ENCODE measurements at places on chromosomes 4 and X. TPM values are rescaled to one million over a fixed set of nuclear protein-coding genes. Genes with fewer than 3 reads are reported as not detected.

Gene VGLL1
- total RNA-seq, result not detected

DNA sequence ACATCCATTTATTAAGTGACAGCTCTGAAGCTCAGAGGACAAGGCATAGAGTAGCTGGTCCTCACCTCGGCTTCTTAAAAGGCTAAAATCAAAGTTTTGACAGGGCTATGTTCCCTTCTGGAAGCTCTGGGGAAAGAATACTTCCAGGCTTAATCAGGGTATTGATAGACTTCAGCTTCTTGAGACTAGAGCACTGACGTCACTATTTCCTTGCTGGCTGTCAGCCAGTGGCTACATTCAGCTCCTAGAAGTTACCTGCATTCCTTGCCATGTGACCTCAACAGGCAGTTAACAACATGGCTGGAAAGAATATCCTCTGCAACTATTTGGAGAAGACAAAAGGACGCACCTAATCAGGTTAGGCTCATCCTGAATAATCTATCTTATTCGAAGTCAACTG, 1144.8 kb downstream of the ADGRL3 start:
- H3K36me3 ChIP-seq, result no peaks in the 10 kb centered on the region
- H3K4me3 ChIP-seq, result no peak overlapping the region
- H3K27me3 ChIP-seq, result no peaks in the 10 kb centered on the region
- DNase-seq, result no peak
- H3K4me1 ChIP-seq, result no peaks in the 10 kb centered on the region
- no peak overlapping the region for H3K27ac ChIP-seq

- H3K27ac ChIP-seq, result no peak overlapping the region
- H3K27me3 ChIP-seq, result no peaks in the 10 kb centered on the region
Observed at GRCh38 chr4:99828477-99828876, 11.8 kb downstream of the DAPP1 start.

DNA sequence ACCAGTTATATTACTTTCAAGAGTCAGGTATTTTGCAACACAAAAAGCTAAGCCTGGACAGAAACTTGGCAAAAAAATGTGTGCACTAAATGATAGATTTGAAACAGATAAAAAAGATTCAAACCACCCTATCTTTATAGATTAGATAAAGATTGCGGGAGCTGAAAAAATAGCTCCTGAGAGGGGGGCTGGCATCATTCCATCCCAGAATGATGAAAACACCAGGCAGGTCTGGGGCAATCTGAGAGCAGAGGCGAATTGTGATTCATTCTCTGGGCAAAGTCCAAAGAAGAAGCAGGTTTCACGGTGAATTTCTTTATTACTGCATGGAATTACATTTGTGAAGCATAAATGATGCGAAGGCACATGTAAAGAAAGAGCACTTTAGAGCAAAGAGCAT, 168.5 kb upstream of the DMD start:
- H3K4me3 ChIP-seq, result no peak overlapping the region
- H3K36me3 ChIP-seq, result no peaks in the 10 kb centered on the region
- H3K27me3 ChIP-seq, result no peaks in the 10 kb centered on the region
- no peak overlapping the region for H3K27ac ChIP-seq
- H3K4me1 ChIP-seq, result no peaks in the 10 kb centered on the region

- peaks cover 46% of the 10 kb centered on the region for H3K36me3 ChIP-seq
- no peak for DNase-seq
- no peaks in the 10 kb centered on the region for H3K27me3 ChIP-seq
Observed at GRCh38 chr4:139330283-139330682, 28.0 kb upstream of the NDUFC1 start.

Gene USP17L15
- not detected for total RNA-seq

Gene BANK1
- total RNA-seq, result 0.06 TPM

Gene HAND2
- not detected for total RNA-seq

GRCh38 chr4:172998527-172999469, 169.8 kb upstream of the GALNT7 start:
- no peak for DNase-seq
- no peak overlapping the region for H3K4me3 ChIP-seq
- H3K4me1 ChIP-seq, result no peaks in the 10 kb centered on the region
- H3K27me3 ChIP-seq, result peaks cover 3% of the 10 kb centered on the region

DNA sequence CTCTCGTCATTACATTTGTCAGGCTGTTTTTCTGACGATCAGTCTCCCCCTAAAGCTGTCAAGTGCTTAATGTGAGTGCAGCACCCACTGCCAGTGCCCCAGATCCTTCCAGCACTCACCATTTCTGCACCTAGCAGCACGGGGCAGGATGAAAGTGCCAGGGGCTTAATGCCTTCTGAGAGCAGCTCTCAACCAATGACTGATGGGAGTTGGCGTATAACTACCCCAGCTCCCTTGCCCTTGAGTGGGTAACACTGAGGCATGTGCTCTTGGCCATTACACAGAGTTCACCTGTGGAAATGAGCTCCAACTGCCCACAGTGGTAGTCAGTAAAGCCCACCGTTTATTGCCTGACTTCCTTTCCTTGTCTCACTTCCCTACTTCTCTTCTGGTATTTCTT, 226.2 kb upstream of the BCOR start:
- H3K4me1 ChIP-seq, result no peaks in the 10 kb centered on the region
- H3K36me3 ChIP-seq, result no peaks in the 10 kb centered on the region
- H3K27ac ChIP-seq, result no peak overlapping the region
- peaks cover 1% of the 10 kb centered on the region for H3K27me3 ChIP-seq

Gene FATE1
- not detected for total RNA-seq

Gene HDAC8
- 22.2 TPM for total RNA-seq

GRCh38 chr4:136931781-136932180, 600.5 kb downstream of the PCDH18 start:
- H3K27ac ChIP-seq, result no peak overlapping the region
- no peak for DNase-seq
- H3K4me1 ChIP-seq, result no peaks in the 10 kb centered on the region
- H3K27me3 ChIP-seq, result no peaks in the 10 kb centered on the region
- H3K4me3 ChIP-seq, result no peak overlapping the region
- no peaks in the 10 kb centered on the region for H3K36me3 ChIP-seq

DNA sequence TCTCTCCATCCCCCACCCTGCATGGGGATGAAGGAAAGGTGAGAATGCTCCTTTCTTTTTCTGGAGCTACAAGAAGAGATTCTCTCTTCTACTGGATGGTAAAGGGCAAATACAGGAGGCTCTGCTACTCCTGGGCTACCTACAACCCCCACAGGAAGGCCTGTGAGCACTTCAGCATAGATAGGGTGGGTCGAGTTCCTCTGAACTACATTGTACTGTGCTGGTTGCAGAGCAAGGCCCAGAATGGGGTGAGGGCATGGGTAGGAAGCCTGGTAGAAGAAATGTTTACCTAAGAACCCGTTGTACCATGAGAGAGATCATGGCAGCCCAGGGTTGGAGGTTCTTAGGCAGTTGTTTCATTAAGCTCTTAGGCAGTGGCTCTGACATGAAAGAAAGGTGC, 510.4 kb downstream of the MID1IP1 start:
- peaks cover 41% of the 10 kb centered on the region for H3K4me1 ChIP-seq
- H3K36me3 ChIP-seq, result peaks cover 14% of the 10 kb centered on the region
- H3K27ac ChIP-seq, result peak overlapping the region; percentile 96
- no peak overlapping the region for H3K4me3 ChIP-seq
- no peaks in the 10 kb centered on the region for H3K27me3 ChIP-seq

- H3K27ac ChIP-seq, result no peak overlapping the region
- H3K36me3 ChIP-seq, result no peaks in the 10 kb centered on the region
- H3K27me3 ChIP-seq, result no peaks in the 10 kb centered on the region
- no peak overlapping the region for H3K4me3 ChIP-seq
Observed at GRCh38 chr4:70337886-70338420, 3.2 kb downstream of the CABS1 start.

- H3K4me3 ChIP-seq, result no peak overlapping the region
- no peak overlapping the region for H3K27ac ChIP-seq
- no peaks in the 10 kb centered on the region for H3K36me3 ChIP-seq
- peaks cover 12% of the 10 kb centered on the region for H3K4me1 ChIP-seq
Observed at GRCh38 chrX:37976153-37976552, 30.2 kb upstream of the SYTL5 start.

GRCh38 chr4:81625422-81626417, 154.0 kb upstream of the RASGEF1B start:
- no peak overlapping the region for H3K27ac ChIP-seq
- H3K36me3 ChIP-seq, result no peaks in the 10 kb centered on the region
- H3K4me1 ChIP-seq, result peaks cover 2% of the 10 kb centered on the region
- H3K4me3 ChIP-seq, result no peak overlapping the region
- no peak for DNase-seq
- no peaks in the 10 kb centered on the region for H3K27me3 ChIP-seq

DNA sequence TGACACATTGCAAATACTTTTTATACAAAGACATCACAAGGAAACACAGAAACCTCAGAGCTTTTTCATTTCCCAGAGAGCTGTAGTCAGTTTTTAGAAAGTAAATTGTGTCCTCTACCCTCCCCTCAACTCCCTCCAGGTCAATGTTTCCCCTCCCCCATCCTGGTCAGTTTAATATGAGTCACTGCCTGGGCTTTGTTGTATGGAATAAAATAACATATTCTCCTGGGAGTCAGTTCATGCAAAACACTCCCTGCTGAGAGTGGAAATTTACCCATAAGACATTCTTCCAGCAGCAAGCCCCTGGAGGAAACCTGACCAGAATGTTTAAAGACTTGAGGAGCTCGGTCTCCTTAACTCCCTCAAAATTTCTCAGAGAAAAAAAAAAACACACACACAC, 270.1 kb upstream of the LDB2 start:
- H3K27ac ChIP-seq, result no peak overlapping the region
- H3K27me3 ChIP-seq, result peaks cover 18% of the 10 kb centered on the region
- H3K4me3 ChIP-seq, result no peak overlapping the region
- no peak for DNase-seq
- no peaks in the 10 kb centered on the region for H3K36me3 ChIP-seq

- no peaks in the 10 kb centered on the region for H3K27me3 ChIP-seq
- no peak overlapping the region for H3K4me3 ChIP-seq
- H3K27ac ChIP-seq, result no peak overlapping the region
- no peak for DNase-seq
- H3K36me3 ChIP-seq, result peaks cover 33% of the 10 kb centered on the region
Observed at GRCh38 chr4:1325681-1326635, 21.1 kb upstream of the UVSSA start.

GRCh38 chrX:18288716-18289115, 65.8 kb downstream of the SCML2 start:
- no peaks in the 10 kb centered on the region for H3K36me3 ChIP-seq
- H3K4me1 ChIP-seq, result no peaks in the 10 kb centered on the region

DNA sequence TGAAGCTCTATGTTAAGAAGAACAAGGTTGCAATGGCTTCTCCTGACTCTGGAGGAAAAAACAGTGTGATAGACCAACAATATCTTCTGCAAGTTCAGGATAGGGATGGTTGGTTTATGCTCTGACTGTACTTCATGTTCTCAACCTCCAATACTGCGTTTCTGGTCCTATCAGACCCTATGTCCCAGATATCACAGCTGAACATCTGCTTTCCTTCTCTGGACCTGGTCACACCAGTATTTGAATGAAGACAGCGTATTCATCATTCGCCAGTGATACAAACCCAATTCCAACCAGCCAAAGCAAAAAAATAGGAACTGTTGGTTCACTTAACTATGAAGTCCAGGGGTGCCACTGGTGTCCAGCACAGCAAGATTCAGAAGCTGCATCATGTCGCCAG, 124.5 kb upstream of the KLF3 start:
- DNase-seq, result no peak
- no peaks in the 10 kb centered on the region for H3K4me1 ChIP-seq
- no peaks in the 10 kb centered on the region for H3K36me3 ChIP-seq
- H3K27ac ChIP-seq, result no peak overlapping the region
- H3K4me3 ChIP-seq, result no peak overlapping the region
- H3K27me3 ChIP-seq, result peaks cover 6% of the 10 kb centered on the region

- peaks cover 6% of the 10 kb centered on the region for H3K27me3 ChIP-seq
- H3K36me3 ChIP-seq, result peaks cover 3% of the 10 kb centered on the region
- peaks cover 3% of the 10 kb centered on the region for H3K4me1 ChIP-seq
Observed at GRCh38 chrX:1649621-1650020, 34.8 kb downstream of the ASMT start.

GRCh38 chr4:1348014-1348513, 1.1 kb downstream of the UVSSA start:
- no peak for DNase-seq
- H3K27ac ChIP-seq, result peak overlapping the region; percentile 98
- peaks cover 15% of the 10 kb centered on the region for H3K36me3 ChIP-seq
- H3K27me3 ChIP-seq, result no peaks in the 10 kb centered on the region
- peak overlapping the region; percentile 89 for H3K4me3 ChIP-seq

GRCh38 chr4:65668201-65669089, 1.8 kb downstream of the EPHA5 start:
- H3K4me1 ChIP-seq, result peaks cover 4% of the 10 kb centered on the region
- no peaks in the 10 kb centered on the region for H3K36me3 ChIP-seq
- H3K27ac ChIP-seq, result no peak overlapping the region
- peaks cover 49% of the 10 kb centered on the region for H3K27me3 ChIP-seq
- no peak overlapping the region for H3K4me3 ChIP-seq
- DNase-seq, result no peak

Gene BTK
- total RNA-seq, result not detected

DNA sequence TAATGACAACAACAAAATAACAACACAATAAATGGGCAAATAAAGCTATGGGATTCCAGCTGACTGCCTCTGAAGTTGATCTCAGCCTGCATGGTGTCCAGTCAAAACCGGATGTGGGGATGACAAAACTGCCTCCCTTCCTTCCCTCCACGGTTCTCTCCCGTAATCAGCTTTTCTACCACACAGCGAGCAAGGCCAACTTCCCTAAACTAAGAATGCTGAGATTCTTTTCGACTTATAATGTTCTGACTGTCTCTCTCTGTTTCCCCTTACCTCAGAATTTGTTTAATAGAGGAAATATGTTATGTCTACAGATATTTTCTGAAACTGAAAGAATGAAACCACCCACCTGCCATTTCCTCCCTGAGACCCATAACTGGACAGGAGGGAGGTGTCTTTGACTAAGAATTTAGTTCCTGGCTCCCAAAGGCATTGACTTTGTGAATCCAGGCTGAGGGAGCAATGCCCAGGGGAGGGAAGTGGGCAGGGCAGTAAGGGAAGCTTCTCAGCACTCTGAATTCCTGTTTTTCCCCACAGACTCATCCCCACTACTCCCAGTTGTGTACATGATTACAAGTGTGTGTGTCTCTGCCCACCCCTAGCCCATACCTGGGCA, 1.0 kb upstream of the TLR1 start:
- peaks cover 2% of the 10 kb centered on the region for H3K27me3 ChIP-seq
- peak overlapping the region; percentile 90 for H3K27ac ChIP-seq
- peak; percentile 29 for DNase-seq
- peaks cover 36% of the 10 kb centered on the region for H3K4me1 ChIP-seq
- peak overlapping the region; percentile 81 for H3K4me3 ChIP-seq

GRCh38 chrX:85111347-85111746, 107.7 kb downstream of the APOOL start:
- H3K4me3 ChIP-seq, result no peak overlapping the region
- H3K36me3 ChIP-seq, result no peaks in the 10 kb centered on the region
- H3K27me3 ChIP-seq, result no peaks in the 10 kb centered on the region
- peak; percentile 6 for DNase-seq
- H3K27ac ChIP-seq, result no peak overlapping the region
- no peaks in the 10 kb centered on the region for H3K4me1 ChIP-seq
